ENCODE measurements at places on chromosomes 5 and 9.
A peak's percentile ranks its signal among the peaks of the same experiment; 100 is the strongest.

- DNase-seq = peak; percentile 34
These were observed 163.1 kb downstream of the PAX5 start for GRCh38 chr9:36870960-36871359.

GRCh38 chr9:121902461-121903135 is 190.5 kb downstream of the TTLL11 start:
- DNase-seq = no peak

DNA sequence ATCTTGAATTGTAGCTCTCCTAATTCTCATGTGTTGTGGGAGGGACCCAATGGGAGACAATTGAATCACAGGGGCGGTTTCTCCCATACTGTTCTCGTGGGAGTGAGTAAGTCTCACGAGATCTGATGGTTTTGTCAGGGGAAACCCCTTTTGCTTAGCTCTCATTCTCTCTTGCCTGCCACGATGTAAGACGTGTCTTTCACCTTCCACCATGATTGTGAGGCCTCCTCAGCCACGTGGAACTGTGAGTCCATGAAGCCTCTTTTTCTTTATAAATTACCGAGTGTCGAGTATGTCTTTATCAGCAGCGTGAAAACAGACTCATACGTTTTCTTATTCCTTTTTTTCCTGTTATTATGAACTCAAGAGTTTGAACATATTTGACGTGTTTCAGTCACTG is 39.1 kb downstream of the RETREG1 start:
- no peak for DNase-seq

GRCh38 chr5:76958991-76959767 is 6.3 kb downstream of the CRHBP start:
- no peak for DNase-seq
